ENCODE measurements at places on chromosomes 2 and 18. TPM values are rescaled to one million over a fixed set of nuclear protein-coding genes. Genes with fewer than 3 reads are reported as not detected.

SLC25A12 gene
- total RNA-seq: 32.3 TPM

IMMT gene
- total RNA-seq: 93.0 TPM

OSR1 gene
- total RNA-seq: 2.5 TPM

SERPINB7 gene
- total RNA-seq: 4.5 TPM

SH2D6 gene
- 5.3 TPM for total RNA-seq

Measured in myocyte (in vitro differentiated cells).